ENCODE measurements at places on chromosomes 5 and 9.

- no peak for DNase-seq
Measured at GRCh38 chr9:129554649-129555048, 66.3 kb downstream of the C9orf50 start.

DNA sequence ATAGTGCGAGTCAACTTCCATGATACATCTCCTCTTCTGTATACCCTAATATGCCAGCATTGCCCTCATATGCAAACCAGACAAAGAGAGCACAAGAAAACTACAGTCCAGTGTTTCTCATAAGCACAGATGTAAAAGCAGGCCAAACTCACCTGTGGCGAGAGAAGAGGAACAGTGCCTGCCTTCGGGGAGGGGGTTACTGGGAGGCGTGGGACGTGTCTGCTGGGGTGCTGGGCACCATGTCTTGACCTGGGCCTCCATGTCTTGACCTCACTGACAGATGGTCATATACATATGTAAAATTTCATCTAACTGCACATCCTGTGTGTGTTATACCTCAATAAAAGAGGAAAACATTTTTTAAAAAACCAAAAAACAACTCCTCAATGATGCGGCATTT lies 159.3 kb upstream of the PPP1R26 start:
- no peak for DNase-seq

DNA sequence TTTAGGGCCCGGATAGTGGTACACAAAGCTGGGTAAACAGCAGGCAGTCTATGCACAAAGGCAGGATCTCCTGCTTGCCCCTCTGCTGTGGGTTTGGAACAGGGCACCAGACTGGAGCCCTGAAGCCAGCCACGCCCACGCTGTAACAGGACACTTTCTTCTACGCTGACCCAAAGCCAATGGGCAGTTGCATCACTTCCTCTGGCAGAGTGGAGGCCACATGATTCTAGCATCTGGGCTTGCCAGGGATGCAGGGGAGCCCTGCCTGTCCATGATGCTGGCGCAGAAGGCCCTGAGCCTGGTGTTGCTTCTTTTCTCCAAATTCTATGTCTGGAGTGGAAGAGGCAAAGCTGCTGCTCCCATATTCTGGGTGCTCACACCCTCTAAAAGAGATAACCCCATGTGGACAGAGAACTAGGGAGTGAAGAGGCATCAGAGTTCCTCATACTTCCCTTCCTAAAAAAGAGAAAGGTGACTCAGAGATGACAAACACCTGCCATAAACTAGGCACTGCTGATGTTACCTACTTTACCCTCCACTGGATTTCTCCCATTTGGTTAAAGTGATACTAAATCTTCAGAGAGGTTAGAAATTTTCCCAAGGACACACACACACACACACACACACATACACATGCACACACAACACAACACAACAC lies 260.3 kb upstream of the KLF4 start:
- no peak for DNase-seq

GRCh38 chr5:158958021-158958994 lies 141.4 kb downstream of the EBF1 start:
- DNase-seq = no peak

- DNase-seq = no peak
Measured at GRCh38 chr5:9429691-9430215, 116.1 kb downstream of the SEMA5A start.

DNA sequence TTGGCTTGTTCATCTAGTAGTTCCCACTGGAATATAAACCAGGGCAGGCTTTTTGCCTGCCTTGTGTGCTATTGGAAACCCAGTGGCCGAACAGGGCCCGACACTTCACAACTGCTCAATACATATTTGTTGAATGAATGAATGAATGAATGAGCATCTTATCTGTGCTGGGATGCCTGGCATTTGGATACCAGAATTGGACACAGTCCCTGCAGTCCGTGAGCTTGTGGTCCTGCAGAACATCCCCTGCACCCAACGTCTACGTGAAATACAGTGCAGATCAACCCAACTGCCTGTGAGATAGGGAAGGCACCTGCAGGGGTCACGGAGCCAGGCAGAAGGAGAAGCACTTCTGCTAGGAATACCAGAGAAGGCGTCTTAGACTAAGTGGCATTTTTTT lies 30.0 kb upstream of the COL15A1 start:
- DNase-seq = no peak

All from stimulated activated CD4-positive, alpha-beta T cell treated with anti-CD3 and anti-CD28 coated beads, TNF-alpha, amount 100 ng/mL, for 48 hours (primary cell).